ENCODE measurements at places on chromosomes 16 and 17. TPM values are rescaled to one million over a fixed set of nuclear protein-coding genes. Genes with fewer than 3 reads are reported as not detected.

DNA sequence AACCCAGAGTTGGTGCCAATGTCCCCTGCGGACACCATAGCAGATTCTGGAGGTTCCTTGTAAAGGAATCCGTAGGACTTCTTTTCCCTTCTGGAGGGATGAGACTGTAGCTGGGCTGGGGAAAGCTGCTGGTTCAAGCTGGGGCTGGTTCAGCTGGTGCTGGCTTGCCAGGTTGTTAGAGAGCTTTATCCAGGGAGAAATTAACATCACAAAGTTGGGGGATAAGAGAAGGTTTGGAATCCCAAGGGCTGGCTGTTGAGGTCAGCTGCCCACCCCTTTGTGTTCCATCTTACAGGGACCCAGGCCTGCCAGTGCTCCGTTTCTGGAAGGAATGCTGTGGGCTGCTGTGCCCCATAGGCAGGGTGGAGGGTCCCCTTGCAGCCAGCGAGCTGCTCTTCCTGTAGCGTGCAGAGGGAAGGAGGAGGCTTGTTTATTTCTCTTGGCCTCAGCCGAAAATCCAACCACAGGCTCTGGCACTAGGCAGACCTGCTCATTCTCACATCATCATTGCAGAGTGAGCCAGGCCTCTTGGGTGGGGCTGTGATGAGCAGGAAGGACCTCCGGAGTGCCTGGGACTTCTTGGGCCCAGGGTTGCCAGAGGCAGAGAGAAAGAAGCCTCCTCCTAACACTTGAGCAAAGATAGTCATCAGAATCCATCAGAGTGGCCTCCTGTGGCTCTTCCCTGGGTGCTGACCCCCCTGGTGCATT, 251.1 kb downstream of the SEC14L1 start:
- DNase-seq, result peak; percentile 83

- no peak for DNase-seq
Observed at GRCh38 chr16:13108126-13108525, 206.7 kb downstream of the SHISA9 start.

DNA sequence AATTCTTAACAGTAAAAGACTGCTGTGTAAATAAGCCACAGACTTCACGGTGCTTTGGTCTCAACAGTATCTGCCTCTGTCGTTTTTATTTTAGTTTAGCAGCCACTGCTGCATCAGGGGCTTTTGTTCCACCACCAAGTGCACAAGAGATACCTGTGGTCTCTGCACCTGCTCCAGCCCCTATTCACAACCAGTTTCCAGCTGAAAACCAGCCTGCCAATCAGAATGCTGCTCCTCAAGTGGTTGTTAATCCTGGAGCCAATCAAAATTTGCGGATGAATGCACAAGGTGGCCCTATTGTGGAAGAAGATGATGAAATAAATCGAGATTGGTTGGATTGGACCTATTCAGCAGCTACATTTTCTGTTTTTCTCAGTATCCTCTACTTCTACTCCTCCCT, 7.9 kb downstream of the HERPUD1 start:
- no peak for DNase-seq

- DNase-seq, result no peak
Observed at GRCh38 chr17:50029185-50029584, 26.7 kb upstream of the ITGA3 start.

DNA sequence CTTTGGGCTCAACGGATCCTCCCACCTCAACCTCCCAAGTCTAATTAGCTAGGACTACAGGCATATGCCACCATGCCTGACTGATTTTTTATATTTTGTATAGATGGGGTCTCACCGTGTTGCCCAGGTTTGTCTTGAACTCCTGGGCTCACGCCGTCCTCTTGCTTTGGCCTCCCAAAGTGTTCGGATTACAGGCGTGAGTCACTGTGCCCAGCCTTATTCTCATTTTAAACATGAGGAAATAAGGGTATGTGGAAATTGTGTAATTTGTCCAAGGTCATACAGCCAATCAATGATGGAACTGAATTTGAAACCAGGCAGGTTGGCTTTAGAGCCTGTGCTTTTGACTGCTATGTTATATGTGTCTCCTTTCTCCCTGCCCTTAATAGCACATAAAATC, 27.4 kb upstream of the AQP8 start:
- DNase-seq, result no peak

- no peak for DNase-seq
Observed at GRCh38 chr17:42182927-42183734, 2.1 kb downstream of the HCRT start.

DNA sequence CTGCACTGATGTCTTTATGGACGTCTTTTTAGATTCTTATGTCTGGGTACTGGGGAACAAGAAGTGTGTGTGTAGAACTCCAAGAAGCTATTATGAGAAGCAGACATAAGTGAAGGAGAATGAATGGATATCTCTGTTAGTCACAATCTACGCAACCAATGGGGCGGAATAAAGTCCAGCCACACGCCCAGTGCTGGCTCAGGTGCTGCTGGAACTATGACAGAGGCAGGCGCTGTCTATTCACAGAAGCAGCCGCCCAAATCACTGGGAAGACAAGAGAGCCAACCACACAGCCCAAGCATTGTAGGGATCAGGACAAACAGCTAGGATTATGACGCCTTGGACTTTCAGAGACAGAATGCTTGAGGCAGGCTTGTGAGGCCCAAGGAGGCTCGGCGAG, 43.9 kb upstream of the ICAM2 start:
- DNase-seq, result no peak

Gene KRTAP4-4
- polyA plus RNA-seq, result not detected

All from right cardiac atrium (tissue), 5 donors.